Left ventricle myocardium superior (tissue), 1 donor: ENCODE measurements at places on chromosomes 12 and 14. TPM values are rescaled to one million over a fixed set of nuclear protein-coding genes. Genes with fewer than 3 reads are reported as not detected.

The FITM1 gene
- 140 TPM for total RNA-seq

The RTN1 gene
- total RNA-seq = 1.2 TPM

The VDR gene
- 0.20 TPM for total RNA-seq

The OAS3 gene
- total RNA-seq = 6.2 TPM

The PTPRR gene
- 0.55 TPM for total RNA-seq

The SRGAP1 gene
- 2.6 TPM for total RNA-seq
